8988T (cell line): ENCODE measurements at places on chromosomes 3 and 15.

GRCh38 chr15:57597431-57597830, 5.7 kb downstream of the MYZAP start:
- DNase-seq = no peak

DNA sequence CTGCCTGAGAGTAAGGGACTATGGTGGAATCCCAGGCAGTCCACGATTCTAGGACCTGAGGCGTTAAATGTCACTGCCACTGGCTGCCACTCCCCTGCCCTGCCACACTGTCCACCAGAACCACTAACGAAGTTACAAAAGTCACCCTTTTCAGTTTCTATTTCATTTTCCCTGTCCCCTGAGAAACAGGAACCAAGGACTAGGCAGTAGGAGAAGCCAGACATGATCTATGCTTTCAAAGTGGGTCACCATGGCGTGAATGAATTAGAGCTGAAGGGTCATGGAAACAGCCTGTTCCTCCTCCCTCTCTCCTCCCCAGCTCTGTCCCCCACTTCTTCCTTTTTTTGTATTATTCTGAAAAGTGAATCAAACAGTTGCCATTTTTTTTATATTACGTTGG, 9.1 kb upstream of the ADPRH start:
- DNase-seq = no peak

- DNase-seq = no peak
Observed at GRCh38 chr15:29455055-29455454, 185.4 kb upstream of the NSMCE3 start.

DNA sequence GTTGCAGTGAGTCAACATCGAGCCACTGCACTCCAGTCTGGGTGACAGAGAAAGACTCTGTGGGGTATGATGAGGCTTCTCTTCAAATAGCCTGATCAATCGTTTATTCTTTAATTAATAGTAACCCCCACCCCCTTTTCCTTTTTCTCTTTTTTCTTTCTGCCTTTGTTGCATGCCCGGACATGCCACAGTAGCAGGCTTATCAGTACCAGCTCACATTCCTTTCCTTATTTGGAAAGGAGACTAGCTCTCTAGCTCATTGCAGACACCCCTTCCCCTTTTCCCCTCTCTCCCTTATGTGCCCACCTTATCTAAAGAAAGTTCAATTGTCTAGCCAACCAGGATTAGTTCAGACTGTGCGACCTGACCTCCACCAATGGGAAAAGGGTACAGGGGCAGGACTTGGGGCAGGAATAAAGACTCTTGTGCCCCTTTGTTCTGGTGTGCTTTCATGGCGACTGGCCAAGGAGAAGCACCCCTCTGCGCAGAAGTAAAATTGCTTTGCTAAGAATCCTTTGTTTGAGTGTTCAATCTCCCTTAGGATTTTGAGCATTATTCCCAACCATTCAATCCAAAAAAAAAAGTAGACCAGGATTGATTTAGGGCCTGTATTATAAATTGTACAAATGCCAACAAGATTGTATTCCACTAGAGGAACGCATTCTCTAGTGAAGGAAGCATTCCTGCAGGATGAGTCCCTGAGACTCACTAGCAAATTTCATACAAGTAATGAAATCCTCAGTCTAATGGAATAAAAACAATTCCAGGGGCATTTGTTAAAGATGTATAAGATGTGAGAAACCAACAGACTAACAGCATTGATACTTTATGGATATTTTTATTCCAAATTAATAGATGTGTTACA, 95.8 kb upstream of the SNRPN start:
- DNase-seq = no peak

DNA sequence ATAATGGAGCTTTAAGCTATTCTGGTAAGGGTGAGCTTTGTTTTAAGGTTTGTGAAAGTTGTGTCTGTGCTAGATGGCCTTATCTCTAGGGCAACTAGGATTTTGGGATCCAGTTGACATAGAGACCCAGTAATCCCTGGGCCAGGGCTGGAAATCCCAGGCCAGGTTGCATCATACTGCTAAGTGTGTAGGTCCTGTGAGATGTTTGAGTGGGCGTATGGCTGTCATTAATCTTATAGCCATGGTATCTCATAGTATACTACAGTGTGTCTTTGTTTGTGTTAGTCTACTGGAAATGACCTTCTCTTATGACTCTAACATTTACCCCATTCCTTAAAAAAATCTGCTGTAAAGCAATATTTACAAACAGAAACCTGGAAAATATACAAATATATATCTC, 151.4 kb downstream of the CACNA2D3 start:
- no peak for DNase-seq

GRCh38 chr3:140131895-140132294, 196.9 kb downstream of the CLSTN2 start:
- DNase-seq = no peak

- DNase-seq = no peak
Observed at GRCh38 chr3:181713280-181713647, 1.5 kb downstream of the SOX2 start.

DNA sequence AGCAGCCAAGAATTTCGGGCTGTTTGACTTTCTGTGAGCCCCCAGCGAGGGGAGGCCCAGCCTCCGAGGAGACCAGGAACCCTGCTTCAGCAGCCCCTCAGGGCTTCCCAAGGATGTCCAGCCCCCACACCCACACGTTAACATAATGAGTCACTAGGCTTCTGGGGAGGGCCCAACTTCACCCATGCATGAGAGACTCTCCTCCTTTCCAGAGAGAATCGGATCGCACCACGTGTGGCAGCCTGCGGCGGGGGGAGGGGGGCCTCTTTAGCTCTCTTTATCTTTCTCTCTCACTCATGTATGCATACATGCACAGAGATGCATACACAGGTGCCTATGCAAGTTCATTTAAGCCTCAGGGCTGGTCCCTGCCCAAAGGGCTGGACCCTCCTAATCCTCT, 3.1 kb upstream of the AP2M1 start:
- no peak for DNase-seq

- DNase-seq = no peak
Observed at GRCh38 chr3:90092994-90093393, 985.6 kb downstream of the EPHA3 start.

DNA sequence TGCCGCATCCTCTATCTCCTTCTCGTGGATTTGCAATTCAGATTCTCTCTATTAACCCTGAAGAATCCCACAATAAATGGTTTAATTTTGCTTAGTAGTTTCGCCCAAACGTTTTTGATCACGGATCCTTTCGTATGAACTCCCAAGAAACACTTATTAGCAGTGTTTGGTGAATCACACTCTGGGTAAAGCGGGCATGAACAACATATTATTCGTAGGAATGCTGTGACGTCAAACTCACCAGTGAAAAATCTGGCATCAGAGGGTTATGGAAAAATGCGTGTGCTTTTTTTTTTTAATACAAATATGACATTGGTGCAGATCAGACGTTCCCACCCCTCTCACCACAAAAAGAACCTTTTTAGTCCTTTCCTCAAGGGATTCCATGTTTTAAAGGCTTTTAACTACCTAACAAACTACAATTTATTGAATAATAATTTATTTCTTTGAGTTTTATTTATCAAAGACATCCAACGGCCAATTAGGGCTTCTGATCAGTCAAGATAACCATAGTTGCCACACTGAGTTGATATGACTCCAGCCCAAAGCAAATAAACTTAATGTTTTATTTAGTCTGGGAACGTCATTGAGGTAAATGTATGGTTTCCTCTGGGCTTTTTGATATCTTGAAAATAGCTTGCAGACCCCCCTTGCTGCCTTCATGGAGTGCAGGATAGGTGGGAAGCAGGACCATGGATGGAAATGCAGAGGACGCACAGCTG, 45.5 kb upstream of the CGNL1 start:
- DNase-seq = no peak

DNA sequence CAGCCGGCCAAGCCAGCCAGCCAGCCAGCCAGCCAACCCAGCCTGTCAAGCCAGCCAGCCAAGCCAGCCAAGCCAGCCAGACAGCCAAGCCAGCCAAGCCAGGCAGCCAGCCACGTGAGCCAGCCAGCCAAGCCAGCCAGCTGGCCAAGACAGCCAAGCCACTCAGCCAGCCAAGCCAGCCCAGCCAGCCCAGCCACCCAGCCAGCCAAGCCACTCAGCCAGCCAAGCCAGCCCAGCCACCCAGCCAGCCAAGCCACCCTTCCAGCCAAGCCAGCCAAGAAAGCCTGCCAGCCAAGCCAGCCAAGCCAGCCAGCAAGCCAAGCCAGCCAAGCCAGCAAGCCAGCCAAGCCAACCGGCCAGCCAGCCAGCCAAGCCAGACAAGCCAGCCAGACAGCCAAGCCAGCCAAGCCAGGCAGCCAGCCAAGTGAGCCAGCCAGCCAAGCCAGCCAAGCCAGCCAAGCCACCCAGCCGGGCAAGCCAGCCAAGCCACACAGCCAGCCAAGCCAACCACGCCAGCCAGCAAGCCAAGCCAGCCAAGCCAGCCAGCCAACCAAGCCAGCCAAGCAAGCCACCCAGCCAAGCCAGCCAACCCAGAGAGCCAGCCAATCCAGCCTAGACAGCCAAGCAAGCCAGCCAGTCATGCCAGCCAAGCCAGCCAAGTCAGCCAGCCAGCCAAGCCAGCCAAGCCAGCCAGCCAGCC, 199.5 kb downstream of the GOLGA6L6 start:
- peak; percentile 14 for DNase-seq

- no peak for DNase-seq
Observed at GRCh38 chr15:31456354-31457060, 129.9 kb downstream of the KLF13 start.

DNA sequence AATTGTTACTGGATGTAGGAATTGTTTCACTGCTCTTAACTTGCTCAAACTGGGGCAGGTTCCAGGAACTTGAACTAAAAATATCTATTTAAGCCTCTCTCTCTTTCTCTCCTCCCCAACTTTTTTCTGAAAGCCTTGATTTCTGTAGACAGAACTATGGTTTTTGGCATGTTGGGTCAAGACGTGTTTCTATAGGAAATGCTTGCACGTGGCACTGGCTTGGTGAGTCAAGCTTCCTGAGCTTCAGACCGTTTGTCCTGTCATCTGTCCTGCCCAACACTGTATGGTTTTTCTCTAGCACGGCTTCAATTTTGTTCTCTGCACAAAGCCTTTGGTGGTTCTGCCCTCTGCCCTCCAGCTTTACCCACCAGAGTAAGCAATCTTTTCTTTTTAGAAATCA, 13.5 kb downstream of the EAF1 start:
- no peak for DNase-seq

DNA sequence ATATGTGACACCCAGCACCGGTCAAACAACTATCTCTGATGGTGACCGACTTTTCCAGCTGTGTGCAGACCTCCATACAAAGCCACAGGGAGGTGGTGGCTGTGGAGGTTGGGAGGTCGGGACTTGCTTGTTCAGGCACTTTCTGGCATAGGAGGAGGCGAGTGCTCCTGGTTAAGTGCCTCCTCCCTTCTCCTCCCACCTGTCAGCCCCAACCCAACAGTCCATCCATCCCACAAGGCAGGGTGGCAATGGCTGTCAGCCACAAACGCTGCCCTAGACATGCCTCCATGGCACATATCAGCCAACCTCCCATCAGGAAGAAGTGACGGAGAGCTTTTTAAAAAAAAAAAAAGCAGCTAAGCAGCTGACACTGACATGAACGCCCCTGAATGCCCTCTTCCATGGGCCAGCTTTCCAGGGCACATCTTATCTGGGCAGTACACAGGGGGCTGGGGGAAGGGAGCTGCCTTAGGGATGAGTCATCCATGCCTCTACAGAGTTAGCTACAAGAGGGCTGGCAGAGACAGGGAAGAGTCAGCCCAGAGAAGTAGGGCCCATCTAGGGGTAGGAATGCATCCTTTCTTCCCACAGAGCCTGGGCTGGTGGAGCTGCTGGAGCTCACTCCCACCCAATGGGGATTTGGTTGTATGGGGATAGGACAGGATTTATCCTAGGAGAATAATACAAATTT, 41.2 kb downstream of the CCDC12 start:
- peak; percentile 90 for DNase-seq

GRCh38 chr3:148906667-148907066, 41.6 kb downstream of the CPA3 start:
- DNase-seq = no peak

DNA sequence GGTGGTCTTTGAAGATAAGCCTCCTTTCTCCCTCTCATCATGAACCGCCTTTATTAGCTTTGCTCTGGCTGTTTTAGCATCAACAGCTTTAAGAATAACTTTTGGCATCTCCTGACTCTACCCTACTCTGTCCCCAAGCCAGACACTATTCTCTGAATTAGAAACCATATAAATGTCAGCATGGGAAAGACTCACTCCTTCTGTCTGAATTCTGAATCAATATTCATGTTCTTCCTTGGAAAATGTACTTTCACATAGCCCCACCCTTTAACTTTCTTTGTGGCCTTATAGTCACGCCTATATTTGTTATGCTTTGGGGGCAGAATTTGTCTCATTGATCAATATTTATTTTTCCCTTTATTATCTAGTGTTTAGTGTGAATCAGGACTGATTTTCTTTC, 131.7 kb upstream of the NR2E3 start:
- no peak for DNase-seq

- no peak for DNase-seq
Observed at GRCh38 chr3:11477407-11477911, 166.3 kb downstream of the VGLL4 start.

DNA sequence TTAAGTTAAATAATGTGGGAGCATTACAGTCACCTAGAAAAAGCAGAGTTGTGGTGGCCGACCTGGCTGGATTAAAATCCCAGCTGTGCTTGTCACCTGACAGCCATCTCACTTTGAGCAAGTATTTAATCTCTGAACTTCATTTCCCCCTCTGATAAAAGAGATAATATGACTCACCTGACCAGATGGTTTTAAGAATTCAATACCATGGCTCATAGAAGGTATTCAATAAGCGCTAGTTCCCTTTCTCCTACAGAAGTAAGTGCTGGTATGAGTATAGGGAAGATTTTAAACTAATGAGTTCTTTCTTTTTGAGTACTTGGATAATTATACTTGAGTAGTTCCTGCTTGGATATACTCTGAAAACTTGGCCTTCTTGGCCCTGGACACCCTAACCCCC, 325.5 kb downstream of the IL5RA start:
- DNase-seq = no peak

GRCh38 chr3:107430996-107431245, 53.7 kb downstream of the CCDC54 start:
- peak; percentile 17 for DNase-seq

DNA sequence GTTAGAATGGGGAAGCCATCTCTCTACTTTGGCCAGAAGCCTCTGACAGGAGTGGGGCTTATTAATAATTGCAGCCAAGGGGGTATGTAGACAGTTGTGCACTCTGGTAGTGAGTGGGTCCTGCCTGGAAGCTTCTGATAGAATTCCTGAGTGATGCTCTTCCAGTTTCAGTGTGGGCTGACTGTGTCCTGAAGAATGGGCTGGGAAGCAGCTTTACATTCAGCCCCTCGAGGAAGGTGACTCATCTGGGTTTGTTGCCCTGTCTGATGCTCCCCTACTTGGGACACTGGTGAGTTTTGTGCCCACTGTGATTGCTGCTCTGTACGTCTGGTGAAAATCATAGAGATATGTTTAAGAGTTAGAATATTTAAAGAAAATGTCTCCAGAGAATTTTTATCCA, 444.7 kb upstream of the RBMS3 start:
- DNase-seq = no peak

- no peak for DNase-seq
Observed at GRCh38 chr15:98668566-98669308, 20.4 kb downstream of the IGF1R start.

DNA sequence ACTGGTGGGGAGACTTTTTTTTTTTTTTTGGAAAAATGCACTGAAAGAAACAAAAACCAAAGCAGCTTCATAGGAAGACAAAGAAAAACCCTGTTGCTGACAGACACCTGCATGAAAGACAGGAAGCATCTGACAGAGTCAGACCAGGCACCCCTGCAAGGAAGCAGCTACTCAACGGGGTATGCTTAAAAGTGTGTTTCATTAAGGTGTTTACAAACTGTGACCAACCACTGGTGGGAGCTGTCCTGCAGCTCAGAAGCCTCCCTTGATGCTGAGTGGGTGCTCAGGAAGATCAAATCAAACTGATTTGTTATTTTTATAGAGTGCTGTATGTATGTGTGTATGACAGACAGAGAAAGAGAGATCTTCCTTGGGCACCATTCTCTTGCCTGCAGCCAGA, 34.7 kb upstream of the AGBL1 start:
- no peak for DNase-seq
